Stimulated activated CD8-positive, alpha-beta memory T cell treated with anti-CD3 and anti-CD28 coated beads, Interleukin-7, amount 100 ng/mL, for 4 hours (primary cell): ENCODE measurements at places on chromosomes 1 and 21.

GRCh38 chr1:204709021-204709420 is 23.5 kb upstream of the LRRN2 start:
- DNase-seq: no peak

GRCh38 chr1:16119926-16120325 is 35.9 kb downstream of the EPHA2 start:
- no peak for DNase-seq

DNA sequence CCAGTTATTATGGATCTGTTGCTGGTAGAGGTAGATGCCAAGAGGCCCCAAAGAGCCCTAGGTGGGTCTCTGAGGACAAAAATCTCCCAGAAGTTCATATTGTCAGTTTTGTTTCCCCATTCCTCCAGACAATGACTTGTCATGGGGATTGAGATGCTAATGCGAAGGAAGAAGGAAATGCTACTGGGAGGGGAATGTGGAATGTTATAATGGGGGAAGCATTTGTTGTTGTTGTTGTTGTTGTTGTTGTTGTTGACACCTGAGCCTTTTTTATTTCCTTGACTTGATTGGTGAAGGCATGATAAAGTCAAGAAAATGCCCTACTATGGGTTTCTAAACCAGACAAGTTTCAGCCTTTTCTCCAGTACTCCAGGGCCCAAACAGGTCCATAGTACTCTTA is 108.9 kb downstream of the BEND5 start:
- DNase-seq: no peak

GRCh38 chr1:180947901-180948640 is 35.4 kb downstream of the KIAA1614 start:
- no peak for DNase-seq
